Vagina (tissue), 2 donors: ENCODE measurements at places on chromosomes 12 and 14.

DNA sequence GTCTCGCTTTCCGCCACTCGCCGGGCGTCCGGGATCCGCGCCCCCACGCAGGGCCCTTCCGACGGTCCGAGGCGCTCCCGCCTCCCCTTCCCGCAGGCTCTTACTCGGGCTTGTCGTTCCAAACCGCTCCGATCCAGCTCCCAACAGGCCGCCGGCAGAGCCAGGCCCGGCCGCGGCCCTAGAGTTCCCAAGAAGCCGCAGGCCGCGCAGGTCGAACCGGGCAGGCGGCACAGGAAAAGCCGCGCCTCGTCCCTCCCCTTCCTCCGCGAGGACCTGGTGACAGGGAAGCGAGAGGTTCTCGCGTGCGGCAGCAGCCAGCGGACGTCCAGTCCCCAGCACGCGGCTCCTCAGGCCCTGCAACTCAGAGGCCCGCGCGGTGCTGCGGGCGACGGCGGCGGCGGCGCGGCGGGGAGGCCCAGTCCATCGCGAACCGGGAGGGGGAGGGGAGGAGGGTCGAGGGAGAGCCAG lies 272 bp downstream of the HECTD1 start:
- DNase-seq: no peak

DNA sequence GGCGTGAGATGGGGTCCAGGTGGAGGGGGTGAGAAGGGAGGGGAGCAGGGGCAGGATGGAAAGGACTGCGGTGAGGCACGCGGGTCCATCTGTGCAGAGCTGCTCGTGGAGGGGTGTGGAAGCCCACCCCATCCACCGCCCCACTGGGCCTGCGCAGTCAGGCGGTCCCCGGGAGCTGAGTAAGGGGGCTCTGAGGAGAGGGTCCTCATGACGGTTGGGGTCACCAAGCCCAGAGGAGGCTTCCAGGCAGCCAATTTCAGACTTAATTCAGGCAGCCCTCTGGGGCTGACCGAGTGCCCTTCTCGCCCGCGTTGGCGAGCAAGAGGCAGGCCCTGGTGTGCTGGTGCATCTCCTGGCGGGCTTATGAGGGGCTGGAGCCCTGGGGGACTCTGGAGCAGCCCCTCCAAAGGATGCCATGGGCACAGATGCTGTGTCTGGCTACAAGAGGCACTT lies 115.5 kb downstream of the KIF26A start:
- peak; percentile 64 for DNase-seq

- DNase-seq: no peak
These were observed 9.8 kb downstream of the TESC start for GRCh38 chr12:117089463-117089862.

GRCh38 chr12:64457466-64457865 lies 5.5 kb downstream of the TBK1 start:
- DNase-seq: no peak

DNA sequence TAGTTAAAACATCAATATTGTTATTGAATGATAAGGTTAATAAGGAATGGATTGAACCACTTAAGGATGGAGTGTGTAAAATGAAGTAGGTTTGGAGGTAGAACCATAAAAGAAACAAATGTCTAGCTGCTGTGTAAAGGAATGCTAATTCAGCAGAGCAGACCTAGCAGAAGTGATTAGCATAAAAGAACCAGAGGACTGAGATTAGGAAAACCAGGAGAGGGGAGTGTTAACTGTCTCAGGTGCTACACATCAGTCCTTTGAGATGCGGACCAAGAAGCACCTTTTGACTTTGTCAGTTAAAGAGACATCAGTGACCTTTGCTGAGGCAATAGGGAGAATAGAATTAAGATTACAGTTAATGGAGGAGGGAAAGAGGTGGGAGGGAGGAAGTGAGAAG lies 84.5 kb downstream of the PLEKHA5 start:
- DNase-seq: no peak

DNA sequence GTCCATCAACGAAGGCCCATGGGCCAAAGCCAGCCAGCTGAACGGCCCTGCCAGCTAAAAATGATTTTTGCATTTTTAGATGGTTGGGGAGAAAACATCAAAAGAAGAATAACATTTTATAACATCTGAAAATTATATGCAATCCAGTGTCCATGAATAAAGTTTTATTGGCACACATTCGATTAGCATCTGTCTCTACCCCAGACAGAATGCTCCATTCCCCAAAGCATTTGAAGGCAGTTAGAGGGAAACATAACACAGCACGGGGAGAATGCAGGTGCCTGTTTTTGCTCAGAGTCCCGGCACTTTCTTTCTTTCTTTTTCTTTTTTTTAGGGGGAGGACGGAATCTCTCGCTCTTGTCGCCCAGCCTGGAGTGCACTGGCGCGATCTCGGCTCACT lies 110.7 kb downstream of the ZNF664 start:
- no peak for DNase-seq

DNA sequence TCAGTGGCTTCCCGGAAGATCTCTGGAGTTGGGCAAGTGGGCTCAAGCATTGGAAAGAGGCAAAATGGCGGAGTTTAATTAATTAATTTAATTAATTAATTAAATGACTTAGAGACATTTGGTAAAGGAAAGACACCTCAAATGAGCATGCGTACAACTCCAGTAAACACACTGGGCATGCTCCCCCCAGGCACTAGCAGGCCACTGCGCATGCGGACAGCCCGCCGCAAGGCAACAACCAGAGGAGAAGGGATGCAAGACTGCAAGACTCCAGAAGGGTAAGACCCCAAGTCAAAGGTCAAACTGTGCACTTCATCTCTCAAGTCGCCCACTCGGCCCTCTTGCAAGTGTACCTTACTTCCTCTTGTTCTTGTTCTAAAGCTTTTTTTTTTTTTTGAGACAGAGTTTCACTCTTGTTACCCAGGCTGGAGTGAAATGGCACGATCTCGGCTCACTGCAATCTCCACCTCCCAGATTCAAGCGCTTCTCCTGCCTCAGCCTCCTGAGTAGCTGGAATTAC lies 57.8 kb upstream of the PSMC1 start:
- no peak for DNase-seq

- no peak for DNase-seq
These were observed 68.5 kb downstream of the RIN3 start for GRCh38 chr14:92581966-92582566.

- DNase-seq: no peak
These were observed 21.3 kb downstream of the DTX1 start for GRCh38 chr12:113077859-113078255.

GRCh38 chr12:111978545-111978944 lies 34.4 kb downstream of the TMEM116 start:
- no peak for DNase-seq

- DNase-seq: no peak
These were observed 3.8 kb downstream of the GXYLT1 start for GRCh38 chr12:42140901-42141300.

DNA sequence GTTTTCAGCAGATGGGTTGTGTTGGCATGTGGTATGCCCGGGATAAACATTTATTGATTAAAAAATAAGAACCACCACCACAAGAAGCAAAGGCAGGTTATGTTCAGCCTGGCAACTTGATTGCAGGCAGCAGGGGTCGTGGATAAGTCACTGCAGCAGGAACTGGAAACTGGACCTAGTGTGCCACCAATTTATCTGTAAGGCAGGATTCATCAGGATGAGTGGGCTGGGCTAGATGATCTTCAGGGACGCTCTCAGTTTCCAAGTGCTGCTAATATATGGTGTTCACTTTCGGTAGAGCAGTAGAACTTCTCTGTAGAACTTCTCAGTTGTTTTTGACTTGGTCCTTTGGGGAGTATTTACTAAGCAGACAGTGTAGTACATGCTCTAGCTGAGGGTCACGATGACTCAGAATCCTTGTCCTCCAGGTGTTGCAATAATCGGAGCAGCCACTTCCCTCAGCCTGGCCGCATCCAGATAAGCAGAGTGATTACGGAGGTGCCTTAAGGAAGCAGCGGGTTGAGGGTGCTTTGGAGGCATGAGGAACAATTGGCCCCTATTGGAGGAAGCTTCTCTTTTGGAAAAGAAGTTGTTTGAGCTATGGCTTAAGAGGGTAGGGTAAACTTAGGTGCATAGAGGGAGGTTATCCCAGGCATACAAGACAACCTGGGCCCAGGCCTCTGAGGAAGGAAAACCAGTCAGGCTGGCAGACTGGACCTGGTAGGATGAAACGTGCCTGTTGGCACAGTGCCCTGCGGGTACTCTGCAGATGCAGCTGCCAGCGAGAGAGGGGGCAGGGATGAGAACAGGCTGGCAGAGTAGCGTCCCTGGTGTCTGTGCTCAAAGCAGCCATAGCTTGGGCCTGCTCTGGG lies 104.0 kb downstream of the GPR135 start:
- no peak for DNase-seq

GRCh38 chr14:52283099-52283498 lies 15.6 kb downstream of the PTGDR start:
- no peak for DNase-seq
